ENCODE measurements at places on chromosomes 4 and X.

- no peak for DNase-seq
Measured at GRCh38 chr4:74529284-74530041, 84.5 kb downstream of the AREG start.

GRCh38 chr4:15376594-15376993 lies 51.2 kb upstream of the C1QTNF7 start:
- no peak for DNase-seq

DNA sequence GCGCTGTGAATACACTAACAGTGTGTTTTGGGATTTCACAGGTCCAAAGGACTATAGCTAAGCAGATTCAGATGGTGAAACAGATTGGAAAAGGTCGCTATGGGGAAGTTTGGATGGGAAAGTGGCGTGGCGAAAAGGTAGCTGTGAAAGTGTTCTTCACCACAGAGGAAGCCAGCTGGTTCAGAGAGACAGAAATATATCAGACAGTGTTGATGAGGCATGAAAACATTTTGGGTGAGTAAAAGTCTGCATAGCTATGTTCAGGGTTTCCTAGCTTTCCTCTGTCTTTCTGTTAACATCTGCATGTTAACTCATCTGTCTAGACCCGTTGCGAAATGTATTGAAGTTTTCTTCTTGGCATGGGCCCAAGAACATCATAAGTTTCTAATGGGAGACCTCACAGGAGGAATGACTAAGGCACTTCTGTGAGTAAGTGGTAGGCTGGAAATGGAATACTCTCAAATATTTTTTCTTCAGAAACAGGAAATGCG lies 372.1 kb downstream of the BMPR1B start:
- no peak for DNase-seq

- no peak for DNase-seq
Measured at GRCh38 chr4:22215084-22215483, 266.5 kb upstream of the KCNIP4 start.

DNA sequence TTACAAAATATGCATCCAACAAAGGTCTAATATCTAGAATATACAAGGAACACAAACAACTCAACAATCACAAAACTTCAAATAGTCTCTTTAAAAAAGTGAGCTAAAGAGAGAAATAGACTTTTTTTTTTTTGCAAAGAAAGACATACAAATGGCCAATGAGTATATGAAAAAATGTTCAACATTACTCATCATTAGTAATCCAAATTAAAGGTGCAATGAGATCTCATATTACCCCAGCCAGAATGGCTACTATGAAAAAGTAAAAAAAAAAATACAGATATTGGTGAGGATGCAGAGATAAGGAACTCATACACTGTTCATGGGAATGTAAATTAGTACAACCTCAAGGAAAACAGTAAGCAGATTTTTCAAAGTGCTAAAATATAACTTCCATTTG lies 24.1 kb downstream of the AGTR2 start:
- DNase-seq: no peak

DNA sequence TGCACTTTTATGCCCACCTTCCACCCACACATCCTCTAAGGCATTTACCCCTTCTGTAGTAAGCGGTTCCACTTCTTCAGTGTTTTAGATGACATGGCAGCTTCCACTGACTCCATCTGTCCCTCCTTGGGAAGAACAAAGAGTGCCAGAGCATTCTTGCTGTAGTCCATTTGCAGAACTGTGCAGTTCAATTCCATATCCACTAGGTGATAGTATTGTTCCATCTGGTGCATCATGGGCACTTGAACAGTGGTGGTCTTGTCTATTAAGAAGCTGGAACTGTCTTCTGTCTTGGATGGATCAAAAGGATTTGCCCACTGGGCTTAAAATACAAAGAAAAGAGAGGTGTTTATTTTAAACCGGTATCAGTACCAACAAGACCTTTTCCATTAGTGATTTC lies 3.5 kb downstream of the SERPINA7 start:
- DNase-seq: no peak

DNA sequence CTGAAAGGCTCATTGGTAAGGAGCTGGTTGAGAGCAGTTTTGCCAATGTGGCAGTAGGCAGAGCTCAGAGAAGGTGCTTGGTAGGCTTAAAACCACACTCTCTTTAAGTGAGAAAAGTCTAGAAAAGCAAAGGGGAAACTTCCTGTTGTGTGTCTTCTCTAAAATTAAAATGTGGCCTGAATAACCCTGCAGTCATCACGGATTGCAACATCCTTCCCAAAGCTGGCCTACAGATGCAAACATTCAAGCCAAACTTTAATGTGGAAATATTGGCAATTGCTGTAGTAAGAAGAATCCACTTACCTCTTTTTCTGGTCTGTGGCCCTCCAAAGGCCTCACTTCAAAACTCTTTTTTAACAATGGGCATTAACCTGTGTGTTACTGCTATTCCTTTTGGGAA lies 348.5 kb downstream of the OPHN1 start:
- no peak for DNase-seq

DNA sequence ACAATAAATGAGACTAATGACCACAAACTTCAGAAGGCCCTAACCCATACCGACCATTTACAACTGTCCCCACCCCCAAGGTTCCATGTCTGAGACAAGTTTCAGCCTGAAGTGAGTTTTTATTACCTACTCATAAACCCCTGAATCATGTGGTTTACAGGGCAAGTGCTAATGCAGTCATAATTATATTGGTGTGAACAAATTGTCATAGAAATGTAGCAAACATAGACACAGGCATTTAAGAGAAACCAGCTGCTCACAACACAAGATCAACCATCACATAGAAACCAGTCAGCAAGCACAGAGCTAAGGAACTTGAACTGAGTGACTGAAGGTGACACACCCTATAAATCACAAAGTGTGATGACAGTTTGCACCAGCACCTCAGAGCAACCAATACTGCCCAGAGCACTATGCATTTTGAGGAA lies 173.8 kb upstream of the MID1 start:
- no peak for DNase-seq

- DNase-seq: no peak
Measured at GRCh38 chr4:85491527-85491926, 16.6 kb downstream of the ARHGAP24 start.

DNA sequence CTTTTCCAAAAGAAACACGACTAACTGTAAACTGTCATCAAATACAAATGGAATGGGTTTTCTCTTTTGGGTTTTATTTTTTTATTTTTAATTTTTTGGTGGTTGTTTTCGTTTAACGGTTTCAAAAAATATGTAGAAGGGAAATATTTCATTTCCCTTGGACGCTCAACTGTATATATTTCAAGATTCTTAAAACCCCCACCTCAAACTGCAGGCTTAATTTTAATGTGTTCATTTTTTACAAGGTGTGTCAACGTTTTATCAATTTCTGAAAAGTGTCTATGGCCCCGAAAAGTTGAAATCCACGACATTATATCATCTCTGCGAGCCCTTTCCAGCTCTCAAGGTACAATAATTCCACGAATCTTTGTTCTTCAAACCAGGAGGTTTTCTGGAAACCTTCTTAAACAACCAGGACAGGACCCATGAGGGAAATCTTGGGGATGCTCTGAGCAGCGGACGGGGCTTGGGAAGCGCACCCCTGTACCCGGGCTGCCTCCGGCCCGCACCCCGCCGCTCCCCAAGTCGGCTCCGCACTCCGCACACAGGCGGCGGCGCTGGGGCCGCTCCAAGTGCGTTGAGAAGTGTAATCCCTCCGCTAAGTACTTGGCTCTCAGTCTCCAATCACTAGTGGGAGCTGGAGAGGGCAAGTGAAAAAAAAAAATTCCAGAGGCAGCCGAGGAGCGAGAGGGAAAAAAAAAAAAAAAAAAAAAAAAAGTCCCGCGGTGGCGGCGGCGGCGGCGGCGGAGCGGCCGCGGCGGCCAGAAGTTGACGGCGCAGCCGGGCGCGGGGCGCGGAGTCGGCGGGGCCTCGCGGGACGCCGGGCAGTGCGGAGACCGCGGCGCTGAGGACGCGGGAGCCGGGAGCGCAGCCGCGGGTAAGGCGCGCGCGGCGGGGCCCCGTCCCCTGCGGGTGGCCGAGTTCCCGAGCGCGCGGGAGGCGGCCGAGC lies at the start of gene BMPR1B:
Gene BMPR1B (plus strand): TSS at position 764 of the 949 bp plus-strand sequence. CDS start 346,470 bp downstream, outside the sequence.
- DNase-seq: no peak

GRCh38 chr4:77921701-77922100 lies 59.1 kb downstream of the MRPL1 start:
- no peak for DNase-seq

DNA sequence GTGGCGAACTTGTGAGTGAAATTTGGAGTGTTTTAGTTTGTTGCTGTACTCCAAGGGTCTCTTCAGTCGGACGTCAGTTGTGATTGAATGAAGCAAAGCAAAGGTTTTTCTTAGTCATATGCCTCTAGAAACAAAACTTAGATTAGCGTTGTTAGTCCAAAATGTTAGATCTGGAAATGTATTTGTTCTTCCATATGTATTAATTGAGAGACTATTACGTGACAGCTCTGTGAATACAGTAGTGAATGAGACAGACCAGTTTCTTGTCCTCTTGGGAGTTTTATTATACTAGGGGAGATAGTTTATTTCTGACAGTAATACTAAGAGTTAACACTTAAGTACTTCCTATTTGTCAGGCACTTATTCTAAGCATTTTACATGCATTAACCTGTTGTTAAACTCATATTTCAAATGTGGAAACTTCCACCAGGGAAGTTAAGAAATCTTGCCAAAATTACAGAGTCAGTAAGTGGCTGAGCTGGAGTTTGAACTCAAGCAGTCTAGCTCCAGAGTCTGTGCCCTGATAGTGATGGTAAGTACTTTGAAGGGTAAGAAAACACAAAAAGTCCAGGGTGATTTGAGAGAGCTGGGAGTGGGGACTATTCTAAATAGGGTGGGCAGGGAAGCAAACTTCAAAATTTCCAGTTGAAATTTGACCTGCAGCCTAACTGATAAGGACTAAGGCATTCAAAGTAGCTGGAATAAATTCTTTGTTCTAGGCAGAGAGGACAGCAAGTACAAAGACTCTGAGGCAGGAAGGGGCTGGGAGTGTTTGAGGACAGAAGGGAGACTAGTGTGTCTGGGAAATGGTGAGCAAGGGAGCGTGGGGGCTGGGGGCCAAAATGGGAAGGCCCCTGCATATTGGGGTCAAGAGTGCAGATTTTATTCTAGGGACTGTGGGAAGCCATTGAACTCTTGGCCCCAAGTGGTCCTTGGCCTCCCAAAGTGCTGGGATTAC lies 17.0 kb downstream of the ADD1 start:
- DNase-seq: no peak

- no peak for DNase-seq
Measured at GRCh38 chrX:154032160-154032559, 12.5 kb upstream of the IRAK1 start.

- no peak for DNase-seq
Measured at GRCh38 chr4:163404080-163404479, 60.4 kb downstream of the NPY5R start.

- DNase-seq: no peak
Measured at GRCh38 chr4:182688081-182688480, 229.1 kb downstream of the DCTD start.

DNA sequence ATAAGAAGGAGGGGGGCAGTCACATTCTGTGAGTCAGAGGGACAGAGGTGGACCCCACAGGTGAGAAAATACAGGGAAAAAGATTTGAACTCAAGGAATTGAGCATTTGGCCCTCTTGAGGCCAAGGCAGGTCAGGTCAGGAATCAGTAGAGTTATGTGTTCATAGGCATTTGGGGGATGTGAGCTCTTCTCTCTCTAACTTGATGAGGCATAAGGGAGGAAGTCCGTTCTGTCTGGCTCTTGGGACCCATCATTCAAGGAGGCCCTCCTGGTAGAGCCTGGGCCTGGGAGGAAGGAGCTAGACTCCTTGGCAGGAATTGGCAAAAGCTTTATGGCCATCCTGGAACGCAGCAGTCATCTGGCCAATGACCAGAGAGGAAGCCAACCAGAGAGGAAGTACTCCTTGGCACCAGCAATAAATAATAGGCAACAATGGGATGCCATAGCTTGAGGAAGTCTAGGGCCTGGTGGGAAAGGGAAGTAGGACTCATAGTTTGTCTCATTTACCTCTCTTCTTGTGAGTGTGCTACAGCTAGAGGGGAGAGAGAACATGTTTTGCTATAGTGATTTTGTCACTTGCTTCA lies 53.0 kb downstream of the MSN start:
- no peak for DNase-seq

DNA sequence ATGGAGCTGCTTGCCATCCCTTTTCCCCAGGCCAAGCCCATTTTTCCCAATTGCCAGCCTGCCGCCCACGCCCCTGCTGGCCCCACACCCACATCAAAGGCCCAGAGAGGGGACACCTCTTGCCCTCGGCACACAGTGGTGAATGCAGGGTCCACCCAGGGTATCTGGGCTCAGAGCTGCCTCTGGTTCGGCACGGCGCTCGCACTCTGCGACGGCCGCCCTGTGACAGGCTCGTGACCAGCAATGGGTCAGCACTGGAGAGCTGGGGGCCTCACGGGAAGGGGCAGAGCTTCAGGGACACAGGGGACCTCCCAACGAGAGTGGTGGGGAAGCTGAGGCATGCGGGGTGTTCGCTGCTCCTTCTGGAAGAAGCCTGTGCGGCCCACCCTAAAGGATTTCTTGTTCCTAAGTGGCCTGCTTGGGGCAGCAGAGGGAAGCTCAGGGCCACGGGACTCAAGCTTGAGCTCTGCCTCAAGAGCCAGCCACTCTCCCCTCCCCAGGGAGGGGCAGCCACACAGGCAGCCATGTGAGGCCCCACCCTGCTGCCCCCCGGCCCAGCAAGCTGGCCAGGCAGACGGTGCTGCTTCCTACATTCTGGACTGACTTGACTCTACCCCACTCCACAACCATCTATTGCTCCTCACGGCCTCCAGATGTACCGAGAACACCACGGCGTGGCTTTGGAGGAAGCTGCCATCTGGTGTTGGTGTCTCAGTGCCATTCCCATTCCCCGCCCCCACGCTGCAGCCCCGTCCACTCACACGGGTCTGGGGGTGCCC lies 73.7 kb downstream of the ABLIM2 start:
- DNase-seq: no peak

DNA sequence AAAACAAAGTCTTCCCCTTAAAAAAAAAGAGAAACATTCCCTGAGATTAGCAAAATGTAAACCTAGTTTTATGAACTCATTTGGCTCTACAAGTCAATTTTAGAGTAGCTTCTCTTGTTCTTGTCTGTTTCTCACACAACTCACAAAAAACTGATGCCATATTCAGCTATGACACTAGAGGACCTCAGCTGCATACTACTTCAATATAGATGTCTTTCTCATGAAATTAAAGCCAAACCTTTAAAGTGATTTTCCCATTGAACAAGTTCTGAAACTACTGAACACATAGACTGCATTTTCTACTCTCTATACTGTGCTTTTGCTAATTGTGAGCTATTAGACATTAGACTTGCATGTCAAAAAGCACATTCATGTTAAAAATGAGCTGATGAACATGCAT lies 49.8 kb downstream of the TBCK start:
- DNase-seq: no peak

- no peak for DNase-seq
Measured at GRCh38 chr4:124710015-124710741, 2.4 kb downstream of the ANKRD50 start.

GRCh38 chr4:24093446-24093845 lies 203.6 kb upstream of the PPARGC1A start:
- DNase-seq: no peak

DNA sequence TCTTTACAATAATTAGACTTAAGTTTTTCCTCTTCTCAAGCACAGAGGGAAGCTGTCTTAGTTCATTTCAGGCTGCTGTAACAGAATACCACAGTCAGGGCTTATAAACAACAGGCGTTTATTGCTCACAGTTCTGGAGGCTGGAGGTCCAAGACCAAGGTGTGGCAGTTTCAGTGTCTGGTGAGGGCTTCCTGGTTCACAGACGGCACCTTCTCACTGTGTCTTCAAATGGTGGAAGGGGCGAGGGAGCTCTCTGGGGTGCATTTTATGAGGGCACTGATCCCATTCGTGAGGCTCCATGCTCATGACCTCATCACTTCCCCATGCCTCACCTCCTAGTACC lies 115.7 kb upstream of the MXRA5 start:
- DNase-seq: no peak
